Left lobe of liver (tissue), 2 donors: ENCODE measurements at places on chromosomes 13 and 19. TPM values are rescaled to one million over a fixed set of nuclear protein-coding genes. Genes with fewer than 3 reads are reported as not detected.

The COLGALT1 gene
- total RNA-seq, result 31.5 TPM

The CEACAM7 gene
- not detected for total RNA-seq

DNA sequence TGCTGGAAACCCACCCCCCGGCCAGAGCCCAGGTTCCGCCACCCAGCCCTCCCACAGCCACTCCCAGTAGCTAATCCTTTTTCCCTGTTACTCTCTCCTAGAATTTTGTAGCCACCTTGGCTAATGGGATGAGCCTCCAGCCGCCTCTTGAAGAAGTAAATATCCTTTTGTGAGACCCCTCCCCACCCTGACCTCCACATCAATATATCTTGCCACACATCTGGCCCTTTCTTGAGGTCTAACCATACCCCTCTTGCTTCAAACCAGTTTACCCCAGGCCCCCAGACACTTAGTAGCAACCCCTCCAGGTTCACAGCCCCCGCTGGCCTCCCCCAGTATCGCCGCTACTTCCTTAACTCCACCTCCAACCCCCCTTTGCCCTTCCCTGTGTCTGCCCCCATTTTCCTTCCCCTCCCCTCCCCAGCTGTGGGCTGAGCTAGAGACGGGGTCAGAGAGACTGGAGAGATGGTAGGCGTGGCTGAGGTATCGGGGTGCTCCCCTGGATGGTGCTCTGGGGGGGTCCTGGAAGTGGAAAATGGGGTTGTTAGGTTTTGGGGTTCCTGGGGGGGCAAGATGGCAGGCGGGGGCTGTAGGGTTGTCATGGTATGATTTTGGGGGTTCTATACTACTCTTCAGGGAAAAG lies 2.8 kb downstream of the PRMT1 start:
- no peak for DNase-seq

The SLC10A2 gene
- not detected for total RNA-seq

DNA sequence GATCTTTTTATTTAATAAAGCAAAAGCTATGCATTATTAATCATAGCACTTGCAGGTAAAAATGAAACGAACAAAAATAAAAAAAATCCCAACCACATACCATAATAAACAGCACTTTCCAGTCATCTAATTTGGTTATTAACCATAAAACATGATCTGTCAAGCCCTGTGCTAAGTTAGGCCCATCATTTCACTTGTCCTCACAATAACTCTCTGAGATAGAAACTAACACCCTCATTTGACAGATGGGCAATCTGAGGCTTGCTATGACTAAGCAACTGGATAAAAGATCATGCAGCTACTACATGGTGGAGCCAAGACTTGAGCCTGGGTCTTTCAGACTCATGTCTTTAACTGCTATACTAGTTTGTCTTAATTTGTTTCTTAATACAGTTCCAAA lies 21.8 kb downstream of the PROSER1 start:
- DNase-seq, result no peak

DNA sequence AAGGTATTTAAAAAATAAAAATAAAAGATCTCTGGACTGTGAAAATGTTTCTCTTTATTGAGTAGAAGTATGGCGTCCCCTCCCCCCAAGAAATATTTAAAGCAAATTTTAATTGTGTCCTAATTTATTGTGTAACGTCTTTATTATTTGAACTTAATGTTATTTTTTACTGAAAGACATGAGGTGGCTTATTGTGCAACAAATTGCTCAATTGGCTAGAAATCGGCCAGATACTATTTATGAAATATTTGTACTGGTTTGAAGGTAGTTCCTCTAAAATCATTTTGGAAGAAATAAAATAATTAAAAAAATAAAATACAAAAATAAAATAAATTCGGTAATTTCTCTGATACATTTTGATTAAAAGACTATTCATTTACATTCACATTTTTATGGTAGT lies 162.3 kb downstream of the DACH1 start:
- DNase-seq, result no peak

The ALKBH7 gene
- total RNA-seq, result 83.9 TPM

GRCh38 chr13:42413484-42413815 lies 141.5 kb downstream of the AKAP11 start:
- no peak for DNase-seq

DNA sequence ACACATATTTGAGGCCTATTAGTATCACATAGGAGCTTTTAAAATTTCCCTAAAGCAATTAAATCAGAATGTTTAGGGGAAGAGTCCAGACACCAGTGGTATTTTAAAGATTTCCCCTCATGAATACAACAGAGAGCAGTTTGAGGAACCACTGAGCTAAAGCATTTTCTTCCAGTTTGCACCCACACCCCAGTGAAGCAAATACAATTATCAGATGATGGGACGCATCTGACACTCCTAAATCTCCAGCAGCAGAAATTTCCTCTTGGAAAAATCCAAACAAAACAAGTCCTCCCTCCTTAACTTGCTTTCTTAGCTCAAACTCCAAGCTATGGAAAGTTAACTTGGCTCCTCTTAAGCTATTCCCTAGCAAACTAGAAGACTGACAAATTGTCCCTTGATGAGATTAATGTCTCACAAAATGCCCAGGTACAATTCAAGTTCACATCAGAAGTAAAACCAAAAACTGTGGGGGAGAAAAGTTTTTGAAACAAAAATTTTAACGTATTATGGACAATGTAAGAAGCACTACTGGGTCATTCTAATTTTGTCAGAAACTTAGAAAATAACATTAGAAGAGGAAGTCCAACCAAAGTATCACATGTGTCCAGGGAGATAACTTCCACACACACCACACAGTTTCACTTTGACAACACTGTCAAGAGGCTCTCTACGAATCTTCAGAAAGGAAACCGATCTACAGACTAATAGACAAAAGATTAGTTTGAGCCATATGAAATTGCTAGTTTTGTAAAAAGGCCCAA lies 74.1 kb downstream of the ABCC4 start:
- DNase-seq, result no peak

GRCh38 chr19:18915639-18916038 lies 3.5 kb downstream of the COPE start:
- no peak for DNase-seq
